Stimulated activated memory B cell treated with anti-CD40 and anti-IgM and Interleukin-4, amounts not matched to agents 10 μg/mL and 1 μg/mL and 100 μg/mL, for 72 hours (primary cell): ENCODE measurements at places on chromosomes 4 and X.

DNA sequence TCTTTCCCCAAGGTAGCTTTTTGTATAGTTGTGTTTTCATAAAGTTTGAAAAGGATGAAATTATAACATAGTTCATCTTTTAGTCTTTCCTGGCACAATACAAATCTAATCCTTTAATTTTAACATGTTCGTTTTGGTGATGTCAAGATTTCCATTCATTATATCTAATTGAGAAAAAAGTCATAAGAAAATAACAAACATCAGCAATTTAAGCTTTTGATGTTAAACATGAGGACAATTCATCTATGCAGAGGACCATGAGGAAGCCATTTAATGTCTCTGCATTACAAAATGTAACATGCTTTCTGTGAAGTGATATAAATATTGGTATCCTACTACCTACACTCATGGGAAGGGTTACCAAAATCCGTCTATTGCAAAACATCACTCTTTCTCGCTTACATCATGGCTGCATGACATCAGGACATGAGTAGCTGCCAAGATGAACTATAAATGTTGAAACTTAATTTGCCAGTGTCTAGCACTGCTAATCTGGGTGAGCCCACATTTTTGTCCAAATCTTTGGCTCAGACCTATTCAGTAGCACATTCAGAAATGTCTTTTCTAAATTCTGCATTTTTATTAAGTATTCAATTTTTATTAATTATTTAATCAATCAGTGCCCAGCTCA is 9.5 kb downstream of the EPGN start:
- no peak for ATAC-seq

DNA sequence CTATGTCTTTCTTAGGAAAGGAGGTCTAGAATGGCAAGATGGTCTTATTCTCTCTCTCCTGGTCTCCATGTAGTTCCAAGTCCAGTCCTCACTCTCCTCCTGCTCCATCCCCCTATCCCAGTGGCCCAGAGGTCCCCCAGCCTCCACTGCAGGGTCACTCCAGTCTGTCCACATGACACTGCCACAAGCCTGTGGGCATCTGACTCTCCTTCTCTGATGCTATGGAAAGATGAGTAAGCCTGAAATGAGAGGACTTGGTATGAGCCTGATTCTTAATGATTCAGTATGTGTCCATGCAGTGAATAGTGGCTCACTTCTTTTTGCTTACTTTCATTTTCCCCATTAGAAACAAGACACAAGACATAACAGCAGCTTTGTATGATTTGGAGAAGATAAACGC is 516.8 kb upstream of the ADGRL3 start:
- ATAC-seq = no peak

DNA sequence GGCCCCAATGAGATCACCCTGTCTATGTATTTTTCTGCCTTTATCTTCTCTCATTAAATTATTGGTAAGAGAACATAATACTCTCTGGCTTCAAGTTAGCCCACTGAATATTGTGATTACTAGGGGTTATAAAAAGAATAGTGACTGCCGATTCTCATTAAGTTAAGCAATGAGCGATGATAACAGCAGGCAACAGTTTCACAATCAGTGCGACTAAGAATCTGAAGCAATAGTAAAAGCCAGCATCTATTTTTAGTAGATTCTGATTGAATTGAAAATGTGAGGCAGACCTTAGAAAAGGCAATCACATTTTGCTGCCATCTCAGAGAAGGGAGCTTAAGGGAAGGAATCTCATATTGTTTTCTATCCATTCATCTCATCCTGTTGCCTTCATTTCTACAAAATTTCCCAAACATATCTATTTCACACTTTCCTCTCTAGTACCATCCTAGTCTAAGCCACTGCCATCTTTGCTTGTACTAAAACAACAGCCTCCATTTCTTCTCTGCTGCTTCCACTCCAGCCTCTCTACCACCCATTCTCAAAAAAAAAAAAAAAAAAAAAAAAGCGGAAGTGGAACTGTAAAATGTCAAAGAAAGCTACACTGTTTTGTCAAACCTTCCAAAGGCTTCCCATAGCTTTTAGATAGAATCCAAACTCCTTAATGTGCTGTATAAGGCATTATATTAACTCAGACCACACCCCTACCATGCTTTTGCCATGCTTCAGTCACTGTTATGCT is 17.4 kb downstream of the GABRA4 start:
- no peak for ATAC-seq

DNA sequence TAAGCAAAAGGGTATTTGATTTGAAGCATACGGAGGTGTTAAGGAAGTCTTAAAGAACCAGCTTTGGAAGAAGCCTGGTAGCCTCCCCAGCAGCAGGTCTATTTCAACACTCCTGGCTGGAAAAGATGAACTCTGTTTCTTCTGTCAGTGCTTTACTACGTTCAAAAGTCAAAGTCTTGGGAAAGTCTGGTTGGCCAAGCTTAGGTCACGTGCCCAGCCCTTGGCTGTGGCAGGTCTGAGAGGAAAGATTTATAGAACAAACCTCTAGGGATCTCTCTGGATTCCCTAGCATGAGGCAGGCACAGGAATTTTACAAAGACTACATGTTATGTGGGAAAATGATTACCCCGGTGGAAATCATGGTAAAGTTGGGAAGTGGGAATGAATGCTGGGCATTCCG is 8.6 kb upstream of the ARHGAP10 start:
- no peak for ATAC-seq

DNA sequence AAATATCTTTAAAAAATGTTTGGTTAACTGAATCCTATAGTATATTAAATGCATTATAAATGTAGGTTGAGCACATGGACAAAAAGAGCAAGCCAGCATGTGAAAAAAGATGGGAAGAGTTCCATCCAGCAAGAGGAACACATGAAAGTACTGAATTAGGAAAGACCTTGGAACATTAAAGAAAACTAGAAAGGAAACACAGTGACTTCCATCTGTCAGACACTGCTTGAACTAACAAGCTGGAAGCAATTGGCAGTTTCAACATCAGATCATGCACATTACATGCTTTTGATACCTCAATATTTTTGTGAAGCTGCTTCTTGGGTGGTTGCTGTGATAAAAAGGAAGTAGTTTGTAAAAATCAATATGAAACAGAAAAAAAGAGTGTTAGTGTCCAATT is 626.8 kb upstream of the GNPDA2 start:
- ATAC-seq = no peak

GRCh38 chr4:107213410-107213809 is 177.3 kb upstream of the DKK2 start:
- no peak for ATAC-seq

DNA sequence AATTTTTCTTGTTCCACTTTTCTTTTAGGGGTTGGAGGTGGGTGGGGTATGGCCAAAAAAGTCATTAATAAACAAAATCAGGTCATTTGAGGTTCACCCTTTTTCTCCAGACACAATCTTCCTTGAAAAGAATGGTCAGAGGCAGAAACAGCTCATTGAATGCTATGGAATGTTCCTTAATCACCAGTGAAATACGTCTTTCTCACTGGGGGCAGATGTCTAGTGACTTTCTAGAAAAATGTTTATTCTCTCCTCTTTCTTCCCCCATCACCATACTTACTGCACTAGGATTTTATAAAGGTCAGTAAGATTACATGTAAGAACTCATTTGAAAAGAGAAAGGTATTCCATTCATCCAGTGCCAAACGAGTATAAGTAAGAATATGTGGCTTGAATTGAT is 44.5 kb downstream of the MGST2 start:
- ATAC-seq = no peak

DNA sequence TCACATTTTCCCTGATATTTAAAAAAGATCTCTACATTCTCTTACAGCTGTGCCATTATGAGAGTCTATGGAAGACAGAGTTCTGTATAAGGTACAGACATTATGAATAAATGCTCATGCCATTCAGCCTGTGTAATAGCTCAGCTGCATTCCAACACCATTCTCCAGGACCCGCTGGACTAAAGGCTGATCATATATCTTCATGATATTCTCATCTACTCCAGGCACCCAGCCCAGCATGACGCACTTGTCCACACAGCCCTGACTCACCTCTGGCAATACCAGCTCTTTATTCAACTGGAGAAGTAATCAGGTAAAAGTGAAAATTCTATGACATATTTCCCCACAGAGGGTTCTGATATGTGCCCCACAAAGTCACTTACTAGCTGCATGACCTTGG is 437.5 kb upstream of the FGF16 start:
- ATAC-seq = no peak

- no peak for ATAC-seq
Measured at GRCh38 chr4:78131403-78131802, 74.3 kb downstream of the FRAS1 start.

DNA sequence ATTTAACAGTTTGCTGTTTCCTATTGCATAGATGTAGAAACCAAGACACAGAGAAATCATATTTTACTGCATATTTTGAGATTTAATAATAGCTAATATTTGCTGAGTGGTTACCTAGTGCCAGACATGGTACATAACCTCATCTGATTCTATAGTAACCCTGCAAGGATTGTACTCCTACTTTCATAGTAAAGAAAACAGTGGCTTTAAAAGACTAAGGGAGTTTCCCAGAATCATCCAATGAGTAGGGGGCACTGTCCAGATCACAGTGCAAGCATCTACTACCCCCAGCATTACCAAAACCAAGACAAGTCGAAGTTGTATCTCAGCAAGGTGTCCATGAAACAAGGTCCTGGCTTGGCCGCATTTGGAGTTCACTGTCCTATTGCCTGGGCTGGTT is 224.5 kb upstream of the TENM3 start:
- ATAC-seq = peak; percentile 8

- no peak for ATAC-seq
Measured at GRCh38 chrX:11470250-11470974, 177.2 kb downstream of the AMELX start.

GRCh38 chr4:3290476-3290875 is 2.3 kb upstream of the RGS12 start:
- no peak for ATAC-seq

- ATAC-seq = no peak
Measured at GRCh38 chr4:65482410-65482809, 187.9 kb downstream of the EPHA5 start.

GRCh38 chr4:89136525-89136924 is 25.2 kb downstream of the TIGD2 start:
- ATAC-seq = no peak

DNA sequence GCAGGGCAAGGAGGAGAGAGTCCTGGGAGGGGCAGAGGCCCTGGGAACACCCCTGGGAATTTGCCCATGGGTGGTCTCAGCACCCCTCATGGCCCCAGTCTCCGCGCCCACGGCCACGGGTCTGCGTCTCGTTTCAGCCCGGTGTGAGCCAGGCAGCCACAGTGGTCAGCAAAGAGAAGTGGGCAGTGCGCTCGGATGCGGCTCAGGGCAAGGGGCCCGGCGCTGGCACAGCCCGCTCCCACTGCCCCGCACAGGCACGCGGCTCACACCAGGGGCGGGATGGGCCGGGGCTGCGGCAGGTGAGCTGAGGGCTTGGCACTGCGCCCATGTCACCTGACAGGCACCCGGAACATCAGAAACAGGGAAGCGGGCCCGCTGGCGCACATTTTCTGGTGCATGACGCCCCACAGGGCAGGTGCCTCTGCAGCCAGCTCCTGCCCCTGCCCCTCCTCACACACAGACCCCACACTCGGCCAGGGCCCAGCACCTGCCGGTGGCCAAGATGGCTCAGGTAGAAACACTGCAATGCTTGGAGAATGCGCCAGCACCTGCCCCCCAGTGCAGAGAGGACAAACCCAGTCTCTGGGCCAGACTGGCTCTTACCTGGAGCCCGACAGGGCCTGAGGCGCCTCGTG is 41.9 kb upstream of the MXD4 start:
- ATAC-seq = peak; percentile 6

GRCh38 chr4:149031399-149031798 is 589.2 kb upstream of the NR3C2 start:
- no peak for ATAC-seq

GRCh38 chr4:24722026-24722568 is 73.3 kb upstream of the SOD3 start:
- ATAC-seq = peak; percentile 41

GRCh38 chrX:130725519-130725918 is 177.5 kb downstream of the ENOX2 start:
- ATAC-seq = no peak

- peak; percentile 34 for ATAC-seq
Measured at GRCh38 chr4:118992149-118992548, 103.5 kb downstream of the SYNPO2 start.

DNA sequence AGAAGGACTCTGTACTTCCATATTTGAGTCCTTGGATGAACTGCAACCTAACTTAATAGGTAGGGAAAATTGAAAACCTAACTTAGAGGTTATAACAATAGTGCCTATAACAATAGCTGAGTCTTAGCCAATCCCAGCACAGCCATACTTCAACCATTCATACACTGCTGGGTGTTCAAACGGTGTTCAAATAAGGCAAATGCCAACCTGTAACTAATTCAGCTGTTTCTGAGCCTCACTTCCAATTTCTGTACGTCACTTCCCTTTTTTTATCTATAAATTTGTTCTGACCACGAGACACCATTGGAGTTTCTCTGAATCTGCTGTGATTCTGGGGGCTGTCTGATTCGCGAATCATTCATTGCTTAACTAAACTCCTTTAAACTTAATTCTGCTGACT is 9.6 kb upstream of the GRSF1 start:
- peak; percentile 47 for ATAC-seq

- no peak for ATAC-seq
Measured at GRCh38 chr4:147360301-147360700, 120.6 kb upstream of the EDNRA start.

GRCh38 chr4:1208266-1208961 is 36.0 kb upstream of the SPON2 start:
- no peak for ATAC-seq

DNA sequence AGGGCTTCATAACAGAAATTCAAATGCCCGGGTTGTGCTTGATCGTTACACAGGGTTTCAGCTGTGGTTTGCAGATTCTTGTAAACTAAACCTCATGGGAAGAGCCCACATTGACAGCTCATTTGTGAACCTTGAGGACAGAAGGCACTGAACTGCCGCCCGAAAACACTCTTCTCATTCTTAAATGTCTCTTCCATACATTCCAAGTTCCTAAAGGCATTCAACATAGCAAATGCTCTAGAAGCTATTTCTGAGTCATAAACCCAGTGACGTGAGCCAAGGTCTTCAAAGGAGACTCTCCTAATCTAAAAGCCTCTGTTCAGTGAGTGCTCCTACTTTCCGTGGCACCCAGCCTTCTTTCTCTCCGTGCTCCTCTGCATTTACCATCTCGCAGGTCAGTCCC is 737.8 kb upstream of the FRG1 start:
- ATAC-seq = no peak

- ATAC-seq = no peak
Measured at GRCh38 chrX:14303891-14304290, 225.4 kb upstream of the GLRA2 start.

DNA sequence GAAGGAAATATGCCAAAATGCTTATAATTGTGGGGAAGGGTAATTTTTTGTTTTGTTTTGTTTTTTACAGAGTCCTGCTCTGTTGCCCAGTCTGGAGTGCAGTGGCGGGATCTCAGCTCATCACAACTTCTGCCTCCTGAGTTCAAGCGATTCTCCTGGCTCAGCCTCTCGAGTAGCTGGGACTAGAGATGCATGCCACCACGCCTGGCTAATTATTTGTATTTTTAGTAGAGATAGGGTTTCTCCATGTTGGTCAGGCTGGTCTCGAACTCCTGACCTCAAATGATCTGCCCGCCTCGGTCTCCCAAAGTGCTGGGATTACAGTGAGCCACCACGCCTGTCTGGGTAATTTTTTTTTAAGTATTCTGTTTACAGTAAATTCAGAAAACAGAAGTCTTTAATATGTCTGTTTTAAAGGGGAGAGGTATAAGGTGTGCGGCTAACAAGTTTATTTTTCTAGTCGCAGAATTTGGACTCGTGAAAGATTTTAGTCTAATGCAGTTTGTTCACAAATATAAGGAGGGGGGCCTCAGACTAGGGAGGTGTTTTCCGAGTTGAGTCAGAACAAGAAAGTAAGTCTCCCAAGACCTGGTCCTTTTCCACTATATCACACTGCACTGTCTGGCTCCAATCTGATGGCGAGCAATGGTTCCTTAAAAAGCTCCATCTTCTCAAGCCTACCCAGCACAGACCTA is 1.5 kb downstream of the ACSL1 start:
- ATAC-seq = peak; percentile 32
